Suppressor macrophage treated with lipopolysaccharide for 1 hour (primary cell): ENCODE measurements at places on chromosomes 7 and 10.

DNA sequence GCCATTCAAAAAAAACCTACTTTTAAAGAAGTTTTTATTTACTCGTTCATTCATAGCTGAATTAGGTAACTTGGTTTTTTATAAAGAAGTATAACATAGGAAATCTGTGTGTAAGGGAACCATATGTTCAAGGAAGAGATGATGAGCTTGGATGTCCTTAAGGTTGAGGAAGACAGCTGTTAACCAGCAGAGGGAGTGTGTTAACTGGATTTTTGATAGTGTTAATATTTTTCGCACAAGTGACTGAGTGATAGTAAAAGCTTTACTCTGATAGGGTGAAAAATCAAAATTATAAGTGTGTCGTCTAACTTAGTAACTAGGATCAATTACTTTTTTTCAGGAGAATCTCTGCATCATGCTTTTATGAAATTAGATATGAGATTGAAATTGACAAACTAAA lies 134.7 kb downstream of the ARL5B start:
- DNase-seq, result no peak

- DNase-seq, result no peak
Measured at GRCh38 chr10:110641256-110641655, 2.9 kb upstream of the RBM20 start.

DNA sequence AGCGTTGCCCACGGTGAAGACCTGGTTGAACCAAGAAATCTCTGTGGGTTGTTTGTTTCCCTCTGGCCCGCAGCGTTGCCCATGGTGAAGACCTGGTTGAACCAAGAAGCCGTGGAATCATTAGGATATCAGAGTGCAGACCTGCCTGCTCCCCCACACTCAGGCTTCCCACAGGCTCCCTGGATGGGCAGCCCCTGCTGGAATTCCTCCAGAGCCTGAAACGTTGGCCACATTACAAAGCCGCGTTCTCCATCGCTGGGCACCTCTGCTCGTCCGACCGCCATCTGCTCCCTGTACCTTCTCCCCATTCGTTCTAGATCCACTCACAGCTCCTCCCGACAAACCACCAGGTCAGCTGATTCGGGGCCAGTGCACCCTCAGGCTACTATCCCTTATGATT lies 266.9 kb upstream of the SHH start:
- no peak for DNase-seq

DNA sequence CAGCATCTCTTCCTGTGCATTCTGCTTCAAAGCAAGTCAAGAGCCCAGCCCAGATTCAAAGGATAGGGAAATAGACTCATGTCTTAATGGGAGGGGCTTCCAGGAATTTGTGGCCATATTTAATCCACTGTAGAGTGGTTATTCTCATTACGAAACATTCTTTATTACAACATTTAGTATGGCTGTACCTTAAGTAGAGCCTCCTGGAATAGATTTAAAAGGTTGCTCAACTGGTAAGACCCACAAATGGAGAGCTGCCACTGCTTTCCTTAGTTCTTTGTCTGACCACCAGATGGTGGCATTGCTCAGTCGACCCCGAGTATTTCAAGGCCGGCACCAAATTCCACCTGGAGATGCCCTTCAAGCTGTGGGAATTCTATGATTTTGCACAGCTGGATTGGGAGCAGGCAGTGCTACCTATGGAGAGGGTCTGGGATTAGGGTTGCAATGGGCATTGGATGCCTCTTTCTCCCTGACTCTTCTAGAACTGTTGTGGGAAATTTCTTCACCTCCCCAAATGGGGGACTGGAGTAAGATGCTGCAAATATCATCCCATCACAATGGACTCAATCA lies 102.2 kb downstream of the RBM20 start:
- peak; percentile 51 for DNase-seq

DNA sequence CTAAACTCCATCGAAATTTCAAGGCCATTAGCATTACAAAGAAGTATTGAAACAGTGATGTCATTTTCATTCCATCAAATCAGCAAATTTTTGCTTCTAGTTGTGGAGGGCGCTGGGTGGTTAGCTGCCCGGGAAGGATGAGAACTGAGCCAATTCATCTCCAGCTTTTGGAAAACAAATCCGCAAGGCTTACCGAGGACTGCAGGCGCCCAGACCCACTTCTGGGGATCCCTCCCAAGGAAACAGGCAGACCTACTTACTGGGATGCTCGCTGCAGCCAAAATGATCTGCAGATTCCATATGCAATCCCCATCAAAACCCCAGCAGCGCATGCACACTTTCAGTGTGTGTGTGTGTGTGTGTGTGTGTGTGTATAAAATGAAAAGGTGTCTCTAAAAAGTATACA lies 19.2 kb downstream of the TNRC18 start:
- no peak for DNase-seq

DNA sequence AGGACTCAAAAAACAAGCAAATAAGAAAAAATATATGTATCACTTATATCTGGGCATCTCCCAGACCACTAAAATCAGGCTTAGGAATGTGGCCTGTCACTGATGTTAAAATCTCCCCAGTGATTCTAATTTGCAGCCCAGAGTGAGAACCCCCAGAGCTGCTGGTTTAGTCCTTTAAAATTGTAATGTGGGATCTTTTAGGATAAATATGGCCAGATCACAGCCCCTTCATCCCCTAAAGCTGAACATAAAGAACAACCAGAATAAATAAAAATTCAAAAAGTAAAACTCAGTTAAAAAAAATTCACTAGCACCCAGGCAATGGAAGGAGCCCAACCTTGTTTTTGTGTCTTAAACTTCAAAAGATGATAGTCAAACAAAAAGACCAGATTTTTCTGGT lies 46.4 kb upstream of the MTURN start:
- no peak for DNase-seq

DNA sequence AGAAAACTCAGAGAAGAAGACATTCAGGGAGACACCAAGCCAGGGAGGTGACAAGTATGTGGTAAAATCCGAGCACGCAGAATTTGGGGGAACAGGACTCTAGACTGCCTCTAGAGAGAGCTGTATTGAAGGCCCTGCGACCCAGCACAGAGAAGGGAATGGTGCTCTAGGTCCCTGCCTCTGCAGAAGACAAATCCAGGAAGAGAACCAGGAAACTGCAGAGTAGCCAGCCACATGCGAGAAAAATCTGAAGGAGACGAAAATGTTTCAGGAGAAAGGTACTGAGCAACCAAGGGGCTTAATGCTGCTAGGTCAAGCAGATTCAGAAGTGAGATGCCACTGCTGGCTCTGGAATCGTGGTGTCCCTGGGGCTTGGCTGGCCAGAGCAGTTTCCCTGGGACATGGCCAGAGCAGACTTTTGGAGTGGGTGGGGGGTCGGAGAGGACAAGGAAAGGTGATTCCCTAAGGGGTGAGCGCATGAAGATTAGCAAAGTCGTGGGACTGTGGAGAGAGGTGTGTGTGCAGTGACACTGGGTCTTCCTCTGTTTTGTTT lies 158.0 kb upstream of the KLF6 start:
- no peak for DNase-seq

GRCh38 chr7:41731493-41732435 lies 28.9 kb upstream of the INHBA start:
- DNase-seq, result peak; percentile 82

GRCh38 chr10:91251430-91252056 lies 31.1 kb downstream of the PCGF5 start:
- DNase-seq, result peak; percentile 79

DNA sequence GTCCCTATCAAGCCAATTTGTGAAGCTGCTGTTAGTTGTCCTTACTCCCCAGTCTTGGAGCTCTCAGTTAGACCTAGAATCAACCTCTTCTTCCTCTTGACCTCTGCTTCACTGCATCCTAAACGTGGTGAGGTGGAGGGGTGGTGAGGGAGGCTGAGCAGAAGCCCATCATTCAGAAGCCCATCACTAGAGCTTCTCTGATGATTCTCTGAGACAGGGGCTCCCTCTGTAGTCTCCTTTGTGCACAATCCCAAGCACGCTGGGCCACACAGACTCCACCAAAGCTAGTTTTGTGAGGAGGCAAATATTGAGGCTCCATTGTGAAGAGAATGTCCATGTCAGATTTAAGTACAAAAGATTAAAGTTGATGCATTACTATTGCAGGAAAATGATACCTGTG lies 163.8 kb upstream of the PRSS1 start:
- DNase-seq, result no peak

DNA sequence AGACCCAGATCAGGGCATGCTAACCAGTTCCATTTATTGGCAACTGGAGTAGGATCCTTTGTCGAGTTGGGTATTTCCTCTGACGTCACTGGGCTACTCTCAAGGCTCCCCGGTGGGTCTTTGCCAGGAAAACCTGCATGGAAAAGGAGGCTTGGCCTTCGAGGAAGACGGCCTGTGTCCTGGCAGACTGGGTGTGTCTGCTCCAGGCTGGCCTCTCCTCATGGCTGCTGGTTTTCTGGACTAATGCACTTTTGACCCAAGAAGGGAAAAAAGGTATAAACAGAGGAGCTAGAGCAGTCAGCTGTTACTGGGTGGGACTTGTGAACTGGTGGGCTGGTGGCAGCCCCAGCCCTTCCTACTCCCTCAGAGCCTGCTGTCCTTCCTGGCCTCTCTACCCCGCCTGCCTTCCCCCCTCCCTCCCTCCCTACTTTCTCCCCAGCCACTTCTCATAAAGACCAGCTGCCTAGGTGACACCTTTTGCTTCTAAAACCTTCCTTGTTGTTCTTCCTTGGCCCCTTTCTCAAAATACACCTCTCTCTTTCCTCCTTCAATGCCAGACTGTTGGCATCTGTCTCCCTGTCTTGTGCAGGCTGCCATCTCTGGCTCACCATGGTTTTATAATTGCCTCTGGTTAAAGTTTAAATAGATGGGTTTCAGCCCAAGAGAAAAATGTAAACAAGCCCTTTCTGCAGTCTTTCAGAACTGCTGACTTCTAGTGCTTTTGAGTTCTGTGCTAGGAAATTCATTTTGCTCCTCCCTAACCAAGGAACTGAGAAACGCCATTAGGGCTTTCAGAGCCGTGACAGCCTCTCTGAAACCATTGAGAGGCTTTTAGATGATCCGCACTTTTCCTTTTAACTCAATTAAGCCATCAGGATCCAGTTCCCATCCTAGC lies 101.8 kb upstream of the MKLN1 start:
- DNase-seq, result no peak

GRCh38 chr10:3435671-3436070 lies 263.1 kb upstream of the PITRM1 start:
- DNase-seq, result peak; percentile 44

- DNase-seq, result no peak
Measured at GRCh38 chr10:37478381-37478780, 353.0 kb downstream of the ANKRD30A start.

GRCh38 chr10:131195558-131196159 lies 115.9 kb downstream of the TCERG1L start:
- no peak for DNase-seq

GRCh38 chr10:11274452-11274851 lies 256.8 kb downstream of the CELF2 start:
- DNase-seq, result no peak

GRCh38 chr7:87139514-87139913 lies 12.7 kb upstream of the DMTF1 start:
- no peak for DNase-seq

DNA sequence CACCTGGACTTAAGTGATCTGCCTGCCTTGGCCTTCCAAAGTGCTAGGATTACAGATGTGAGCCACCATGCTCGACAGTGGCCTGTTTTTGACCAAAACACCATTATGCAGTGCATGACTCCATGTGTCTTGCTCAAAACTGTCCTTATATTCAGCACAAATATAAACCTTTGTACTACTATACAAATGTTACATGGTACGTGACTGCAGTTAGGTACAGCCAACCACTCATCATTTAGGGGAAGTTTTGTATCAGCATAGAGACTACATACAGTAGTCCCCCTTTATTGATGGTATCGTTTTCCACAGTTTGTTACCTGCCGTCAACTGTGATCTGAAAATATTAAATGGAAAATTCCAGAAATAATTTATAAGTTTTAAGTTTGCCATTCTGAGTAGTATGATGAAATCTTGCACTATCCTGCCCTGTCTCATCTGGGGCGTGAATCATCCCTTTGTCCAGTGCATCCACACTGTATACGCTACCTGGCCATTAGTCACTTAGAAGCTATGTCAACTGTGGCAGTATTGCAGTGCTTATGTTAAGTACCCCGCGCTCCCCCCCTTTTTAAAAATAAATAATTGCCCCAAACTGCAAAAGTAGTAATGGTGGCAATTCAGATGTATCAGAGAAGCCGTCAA lies 23.3 kb upstream of the ZNF282 start:
- no peak for DNase-seq

DNA sequence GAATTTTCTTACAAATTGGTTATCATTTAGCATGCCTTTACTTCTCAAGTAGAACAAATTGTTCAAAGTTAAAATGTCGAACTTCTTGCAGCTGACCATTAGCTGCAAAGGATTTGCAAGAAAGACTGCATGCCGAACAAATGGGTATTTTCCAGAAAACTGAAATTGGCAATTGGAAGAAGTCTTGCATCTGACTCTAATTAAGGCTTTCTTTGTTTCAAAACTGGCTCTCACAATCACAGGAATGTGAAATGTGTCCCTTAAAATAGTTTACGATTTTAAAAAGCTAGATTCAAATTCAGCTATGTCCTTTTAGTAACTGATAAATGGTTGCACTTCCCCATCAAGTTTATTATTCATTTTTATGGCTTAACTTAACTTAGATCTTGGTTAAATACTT lies 207.9 kb downstream of the ARL4A start:
- no peak for DNase-seq

GRCh38 chr7:31850601-31851000 lies 163.6 kb downstream of the PPP1R17 start:
- no peak for DNase-seq

DNA sequence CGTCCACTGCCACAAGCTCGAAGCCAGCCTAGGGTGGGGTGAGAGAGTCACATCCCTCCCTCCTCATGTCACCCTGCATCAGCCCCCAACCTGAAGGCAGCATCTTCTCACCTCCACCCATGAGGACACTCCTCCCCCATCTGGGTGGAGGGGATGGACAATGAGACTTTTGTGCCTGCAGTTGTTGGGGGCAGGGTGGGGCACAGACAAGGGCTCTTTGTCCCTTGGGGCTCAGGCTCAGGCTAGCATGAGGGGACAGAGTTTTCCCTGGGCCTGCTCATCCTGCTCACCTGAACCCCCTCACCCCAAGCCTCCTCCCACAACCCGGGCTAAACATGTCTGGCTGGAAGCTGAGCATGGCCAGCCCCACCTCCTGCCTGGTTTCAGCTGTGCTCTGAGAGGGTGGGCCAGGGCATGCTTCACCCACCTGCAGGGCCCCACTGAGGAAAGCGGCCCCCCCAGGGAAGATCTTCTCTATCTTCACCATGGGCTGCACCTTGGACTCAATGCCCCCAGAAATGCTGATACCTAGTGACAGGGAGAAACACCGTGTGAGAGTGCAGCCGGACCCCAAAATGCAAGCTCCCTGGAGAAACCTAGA lies 9.3 kb downstream of the LZTS2 start:
- DNase-seq, result no peak
